Diencephalon (tissue), 1 donor: ENCODE measurements at places on chromosomes 11 and 22. TPM values are rescaled to one million over a fixed set of nuclear protein-coding genes. Genes with fewer than 3 reads are reported as not detected.

The SLC25A18 gene
- total RNA-seq, result 11.5 TPM

The CEND1 gene
- 19.4 TPM for total RNA-seq

The KCTD17 gene
- total RNA-seq, result 34.1 TPM

The ADORA2A gene
- 15.7 TPM for total RNA-seq
